CD4-positive, alpha-beta T cell treated with Interleukin-17A for 1 hour (primary cell): ENCODE measurements at places on chromosomes 11 and 22.

DNA sequence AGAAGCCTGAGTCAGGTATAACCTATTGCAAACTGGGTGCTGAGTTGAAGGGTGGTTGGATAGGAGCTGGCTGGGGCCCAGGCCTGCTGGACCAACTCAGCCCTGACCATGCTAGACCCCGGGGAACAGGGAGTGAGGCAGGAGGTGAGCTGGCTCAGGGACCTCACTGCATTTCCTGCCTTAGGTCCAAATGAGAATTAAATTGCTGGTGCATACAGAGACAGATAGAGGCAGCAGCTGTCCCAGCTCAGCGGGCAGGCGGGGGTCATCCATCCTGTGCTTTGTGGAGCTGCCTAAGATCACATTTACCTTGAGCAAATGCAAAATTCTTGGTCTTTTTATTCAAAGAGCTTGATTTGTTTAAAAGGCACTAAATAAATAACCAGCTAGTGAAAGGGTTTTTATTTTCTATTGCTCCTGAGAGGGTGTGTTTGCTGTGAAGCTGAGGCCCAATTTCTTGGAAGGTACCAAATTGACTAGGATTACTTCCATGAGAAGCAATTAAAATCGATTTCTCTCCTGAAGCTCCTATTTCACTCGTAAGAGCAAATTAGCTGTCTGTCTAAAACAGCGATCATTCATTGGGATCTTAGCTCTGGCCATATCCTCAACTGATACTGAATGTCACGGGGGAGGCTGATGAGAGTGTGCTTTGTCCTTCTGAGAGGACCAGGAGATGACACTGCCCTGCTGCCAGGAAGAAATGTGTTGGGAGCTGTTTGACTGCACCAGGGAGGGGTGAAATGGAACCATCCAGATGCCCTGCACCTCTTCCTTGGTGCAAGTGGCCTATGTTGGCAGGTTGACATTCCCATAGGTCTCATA is 24.9 kb downstream of the USH1C start:
- DNase-seq, result no peak

- no peak for DNase-seq
Observed at GRCh38 chr11:44695169-44695833, 31.5 kb upstream of the TSPAN18 start.

GRCh38 chr22:47125603-47126002 is 363.2 kb downstream of the TBC1D22A start:
- DNase-seq, result no peak

DNA sequence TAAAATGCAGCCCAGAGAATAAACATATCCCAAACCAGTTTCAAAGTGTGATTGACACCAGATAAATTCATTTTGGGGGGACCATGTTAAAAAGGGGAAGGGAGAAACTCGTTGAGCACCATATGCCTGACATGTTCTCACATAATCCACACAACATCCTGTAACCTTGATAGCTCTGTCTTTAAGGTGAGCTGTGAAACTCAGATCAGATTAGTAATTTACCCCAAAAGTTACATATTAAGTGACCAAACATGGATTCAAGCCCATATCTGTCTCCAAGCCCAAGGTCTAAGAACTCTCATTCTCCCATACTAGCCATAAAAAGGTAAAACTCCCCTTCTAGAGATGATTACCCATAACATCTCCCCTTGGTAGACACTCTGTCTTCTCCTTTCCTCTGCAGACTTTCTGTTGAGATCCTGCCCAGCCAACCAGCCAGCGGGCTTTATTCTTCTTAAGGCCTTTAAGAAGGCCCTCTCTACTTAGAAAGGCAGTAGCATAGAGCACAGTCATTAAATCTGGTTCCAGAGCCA is 150.7 kb downstream of the CCDC34 start:
- DNase-seq, result no peak

DNA sequence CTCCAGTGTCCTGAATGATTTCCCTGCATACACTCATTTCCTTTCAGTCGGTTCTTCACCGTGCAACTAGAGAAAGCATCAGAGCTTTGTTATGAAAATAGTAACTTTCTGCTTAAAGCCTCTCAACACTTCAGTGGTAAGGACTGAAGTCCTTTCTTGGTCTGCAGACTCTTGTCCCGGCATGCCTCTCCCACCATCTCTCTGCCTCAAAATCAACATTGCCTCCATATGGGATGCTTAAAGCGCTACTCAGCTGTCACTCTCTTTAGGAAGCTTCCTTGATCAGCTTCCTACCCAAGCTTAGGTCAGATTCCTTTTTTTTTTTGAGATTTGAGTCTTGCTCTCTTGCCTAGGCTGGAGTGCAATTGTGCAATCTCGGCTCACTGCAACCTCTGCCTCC is 36.7 kb downstream of the APLP2 start:
- DNase-seq, result no peak

DNA sequence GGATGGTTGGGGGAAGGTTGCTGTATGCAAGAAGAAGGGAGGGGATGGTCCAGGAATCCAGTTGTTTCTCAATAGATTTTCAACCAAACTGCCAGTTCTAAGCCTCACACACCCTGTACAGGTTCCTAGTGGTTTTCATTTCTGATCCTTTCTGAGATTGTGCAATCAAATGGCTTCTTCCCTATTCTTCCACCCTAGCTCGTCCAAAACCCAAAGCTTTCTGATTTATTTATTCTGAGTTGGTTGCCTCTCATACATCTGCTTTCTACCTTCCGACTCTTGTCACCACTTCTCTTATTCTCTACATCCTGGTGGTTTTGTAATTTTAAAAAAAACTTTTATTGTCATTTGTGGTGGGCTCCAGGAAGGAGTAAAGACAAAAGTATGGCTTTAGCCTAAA is 12.6 kb downstream of the OR5A2 start:
- DNase-seq, result no peak

DNA sequence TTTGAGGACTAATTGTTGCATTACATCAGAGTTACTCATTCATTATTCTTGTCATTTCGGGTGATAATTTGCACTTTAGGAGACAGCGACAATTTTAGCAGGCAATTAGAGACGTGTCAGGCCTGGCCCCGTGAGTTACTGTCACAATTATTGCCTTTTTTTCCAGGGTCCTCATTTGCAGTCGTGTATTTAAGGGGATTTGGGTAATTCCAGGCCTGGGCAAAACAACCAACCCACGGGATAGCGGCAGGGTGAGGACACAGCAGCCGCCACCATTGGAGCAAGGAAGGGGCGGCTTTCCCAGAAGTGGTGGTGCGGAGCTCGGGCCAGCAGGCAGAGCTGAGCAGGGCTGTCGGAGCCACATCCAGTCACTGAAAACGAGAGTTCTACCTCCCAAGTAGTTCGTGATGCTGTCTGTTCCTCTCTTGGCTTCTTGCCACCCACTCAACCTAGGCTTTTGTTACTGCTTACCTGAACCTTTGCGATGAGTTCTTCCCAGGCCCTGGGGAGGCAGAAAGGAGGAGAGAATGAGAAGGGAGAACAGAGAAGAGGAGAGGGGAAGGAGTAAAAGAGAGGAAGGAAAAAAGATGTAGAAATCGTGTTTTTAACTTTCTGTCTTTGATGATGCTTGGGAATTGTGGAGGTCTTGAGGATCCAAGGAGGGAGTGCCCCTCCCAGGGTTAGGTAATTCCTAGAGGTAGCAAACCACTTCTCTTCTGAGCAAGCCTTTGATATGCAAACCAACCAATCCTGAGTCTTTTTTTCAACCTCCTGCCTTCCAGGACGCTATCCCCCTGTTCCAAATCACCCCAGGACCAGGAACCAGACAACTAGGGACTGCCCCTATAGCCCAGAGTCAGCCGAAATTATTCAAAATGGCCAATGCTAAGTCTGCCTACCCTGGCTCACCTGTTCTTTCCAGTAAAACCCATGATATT is 236.1 kb downstream of the MIAT start:
- DNase-seq, result no peak

DNA sequence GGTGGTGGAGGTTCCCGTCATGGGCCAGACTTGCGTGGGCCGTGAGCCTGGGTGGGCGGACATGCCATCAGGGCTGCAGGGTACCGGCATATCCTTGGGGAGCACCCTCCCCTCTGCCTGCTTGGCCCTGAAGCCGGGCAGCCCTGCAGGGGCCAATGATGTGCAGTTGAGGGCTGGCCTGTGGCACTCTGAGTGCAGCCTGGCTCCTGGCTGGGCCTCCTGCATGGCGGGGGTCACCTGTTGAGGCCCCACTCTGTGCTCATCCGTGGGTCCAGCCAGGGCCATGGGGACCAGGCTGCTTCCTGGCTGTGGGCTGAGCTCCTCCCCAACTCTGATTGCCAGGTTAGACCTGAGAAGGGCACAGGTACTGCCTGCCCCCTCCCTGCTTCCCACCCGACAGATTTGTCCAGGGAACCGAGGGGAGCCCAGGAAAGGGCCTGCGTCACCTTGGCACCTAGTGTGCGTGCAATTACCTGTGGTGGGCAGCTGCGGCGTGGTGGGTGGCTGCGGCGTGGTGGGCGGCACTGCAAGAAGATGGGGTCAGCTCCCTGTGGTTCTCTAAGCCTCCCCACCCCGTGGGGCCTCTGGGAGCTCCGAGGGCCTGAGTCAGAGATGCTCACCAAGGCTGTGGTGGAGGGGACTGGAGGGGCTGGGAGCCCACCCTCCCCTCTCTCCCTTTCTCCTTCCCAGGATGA is 16.2 kb downstream of the MUC6 start:
- no peak for DNase-seq

DNA sequence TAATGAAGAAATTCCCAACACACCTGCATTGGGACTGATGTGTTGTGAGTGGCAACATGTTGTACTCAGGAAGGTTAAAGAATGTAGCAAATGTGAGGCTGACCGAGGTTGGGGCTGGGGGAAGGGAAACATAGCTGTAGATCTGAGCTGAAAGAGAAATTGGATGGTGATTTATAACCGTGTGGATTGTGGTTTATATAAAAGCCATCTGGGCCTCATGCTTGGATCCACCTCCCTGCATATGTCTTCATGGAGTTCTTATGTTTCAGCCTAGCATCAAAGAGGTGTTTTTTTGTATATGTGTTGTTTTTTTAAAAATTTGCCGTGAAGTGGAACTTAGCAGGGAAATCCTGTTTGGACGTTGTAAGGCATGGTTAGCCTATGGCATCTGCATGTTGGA is 141.3 kb downstream of the NAV2 start:
- DNase-seq, result no peak

DNA sequence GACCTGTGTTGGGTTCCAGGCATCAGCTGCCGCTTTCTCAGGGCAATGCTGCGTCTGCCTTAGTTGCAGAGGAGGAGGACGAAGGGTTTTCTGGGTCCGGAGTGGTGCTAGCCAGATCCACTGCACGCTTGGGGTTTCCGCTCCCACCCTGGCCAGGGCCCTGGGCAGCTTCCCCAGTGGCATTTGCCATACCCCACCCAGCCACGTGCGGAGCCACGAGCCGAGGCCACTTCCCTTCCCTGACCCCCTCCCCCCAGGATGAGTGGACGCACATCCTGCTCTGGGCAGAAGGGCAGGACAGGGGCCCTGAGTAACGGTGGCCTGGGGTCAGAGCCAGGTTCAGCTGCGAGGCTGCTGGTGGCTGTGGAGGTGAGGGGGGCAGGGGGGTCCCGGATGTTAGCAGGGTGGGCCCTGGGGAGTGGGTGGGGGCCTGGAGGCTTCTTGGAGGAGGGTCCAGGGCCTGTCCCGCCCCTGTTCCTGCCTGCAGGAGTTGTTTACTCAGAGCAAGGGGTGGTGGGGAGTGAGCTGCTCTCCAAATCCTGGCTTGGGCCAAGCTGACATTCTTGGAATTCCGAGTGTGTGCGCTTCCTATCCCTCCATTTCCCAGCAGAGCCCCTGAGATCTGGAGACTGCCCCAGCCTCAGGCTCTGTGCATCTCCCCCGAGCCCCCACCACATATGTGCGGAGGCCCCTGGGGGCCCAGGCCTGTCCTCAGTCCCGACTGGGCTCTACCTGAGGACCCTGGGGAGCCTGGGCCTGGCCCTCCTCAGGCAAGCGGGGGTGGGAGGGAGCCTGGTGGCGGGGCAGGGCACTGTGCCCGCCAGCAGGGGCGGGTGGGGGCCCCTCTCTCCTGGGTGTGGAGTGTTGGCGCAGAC is 1.4 kb downstream of the TSPAN4 start:
- DNase-seq, result no peak

GRCh38 chr11:2826679-2827056 is 58.9 kb downstream of the CDKN1C start:
- no peak for DNase-seq

DNA sequence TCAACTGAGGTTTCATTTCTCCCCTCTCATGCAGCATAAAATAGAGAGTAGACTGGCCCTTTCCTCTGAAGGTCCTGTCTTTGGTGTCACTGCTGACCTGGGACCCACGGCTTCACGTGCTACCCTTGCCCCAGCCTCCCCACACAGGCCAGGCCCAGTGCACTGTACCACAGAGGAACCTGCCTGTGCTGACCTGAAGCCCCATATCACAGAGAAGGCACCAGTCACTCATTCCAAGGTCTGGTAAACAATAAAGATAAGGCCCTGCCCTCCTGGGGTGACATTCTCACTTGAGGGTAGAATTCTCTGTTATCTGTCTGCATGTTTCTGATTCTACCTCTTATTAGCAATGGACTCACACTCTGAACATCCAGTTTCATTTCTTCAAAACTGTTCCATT is 51.3 kb downstream of the RPL27A start:
- no peak for DNase-seq

GRCh38 chr22:46829117-46829891 is 66.9 kb downstream of the TBC1D22A start:
- no peak for DNase-seq

DNA sequence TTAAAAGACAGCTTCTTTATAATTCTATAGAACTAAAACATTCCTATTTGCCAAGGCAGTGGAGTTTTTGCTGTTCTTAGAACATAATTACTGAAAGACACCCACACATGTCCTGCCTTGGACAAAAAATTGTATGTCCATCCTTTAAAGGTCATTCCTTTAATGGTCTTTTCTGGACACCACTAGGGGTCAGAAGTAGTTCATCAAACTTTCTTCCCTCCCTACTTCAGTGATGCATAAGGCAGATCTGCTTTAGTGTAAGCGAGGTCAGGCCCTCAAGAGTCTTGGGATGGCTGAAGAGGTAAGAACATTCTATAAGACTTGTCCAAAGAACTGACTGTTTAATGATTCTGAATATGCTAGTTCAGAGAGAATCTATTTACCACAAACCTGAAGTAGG is 4.3 kb upstream of the OR51V1 start:
- DNase-seq, result no peak

- no peak for DNase-seq
Observed at GRCh38 chr22:21845558-21846453, 21.6 kb downstream of the MAPK1 start.

DNA sequence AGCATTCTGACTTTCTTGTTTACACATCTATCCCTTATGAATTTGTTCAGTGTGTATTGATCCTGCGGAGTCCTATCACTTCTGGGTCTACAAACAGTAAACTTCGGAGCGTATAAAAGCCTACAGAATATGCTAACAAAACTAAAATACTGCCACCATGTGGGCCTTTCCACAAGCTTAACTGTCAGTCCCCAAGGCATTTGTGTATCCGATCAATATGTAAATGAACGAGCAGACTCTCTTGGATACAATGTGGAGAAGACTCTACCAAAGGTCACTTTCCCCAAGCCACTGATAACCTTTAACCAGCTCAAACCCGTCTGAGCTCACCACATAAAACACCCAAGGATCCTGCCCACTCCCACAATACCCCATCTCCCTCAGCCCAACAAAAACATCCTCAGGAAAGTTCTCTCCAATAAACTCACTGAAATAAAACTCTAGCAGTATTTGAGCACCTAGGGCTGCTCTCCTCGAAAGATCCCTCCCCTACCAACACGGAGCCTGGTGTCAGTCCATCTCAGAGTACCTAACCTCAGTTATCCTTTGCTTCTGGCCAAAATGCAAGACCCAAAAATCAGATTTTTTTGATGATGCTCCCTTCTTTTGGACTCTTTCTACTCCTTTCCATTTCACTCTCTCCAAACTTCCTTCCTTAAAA is 17.8 kb downstream of the ADA2 start:
- no peak for DNase-seq

- peak; percentile 23 for DNase-seq
Observed at GRCh38 chr11:1307163-1307870, 2.1 kb downstream of the TOLLIP start.

- no peak for DNase-seq
Observed at GRCh38 chr11:24755260-24755839, 258.5 kb downstream of the LUZP2 start.
